ENCODE measurements at places on chromosomes 7 and 10.

DNA sequence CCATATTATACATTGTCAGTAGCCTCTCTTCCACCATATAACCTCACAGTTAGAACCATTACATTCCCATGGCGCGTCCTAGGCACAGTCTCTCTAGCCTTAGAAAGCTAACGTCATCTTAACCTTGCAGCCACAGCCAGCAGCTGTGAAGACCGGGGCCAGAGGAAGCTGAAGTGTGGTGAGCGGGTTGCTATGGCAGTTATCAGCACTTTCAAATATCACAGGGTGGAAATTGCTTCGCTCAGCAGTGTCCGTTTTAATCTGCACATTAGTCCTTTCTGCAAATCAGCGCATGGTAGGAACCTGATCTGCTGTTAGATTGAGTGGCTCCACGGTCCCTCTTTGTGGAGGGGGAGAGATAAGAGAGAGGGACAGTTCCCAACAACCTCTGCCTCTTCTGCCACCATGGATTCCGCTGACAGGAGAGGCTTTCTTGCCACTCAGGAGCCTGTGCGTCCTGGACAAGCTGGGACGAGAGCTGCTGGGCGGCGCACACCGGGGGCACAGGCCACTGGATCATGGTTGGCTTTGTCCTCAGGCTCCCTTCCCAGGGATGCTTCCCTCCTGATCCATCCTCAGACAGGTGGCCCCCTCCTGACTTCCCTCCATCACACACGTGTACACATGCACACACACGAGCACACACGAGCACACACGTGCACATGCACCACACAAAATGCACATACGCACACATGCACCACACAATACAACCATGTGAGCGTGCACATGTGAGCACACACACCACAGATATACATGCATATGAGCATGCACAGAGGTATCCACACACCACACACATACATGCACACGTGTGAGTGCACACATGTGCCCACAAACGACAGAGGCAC is 93.8 kb downstream of the WDR37 start:
- DNase-seq = no peak

DNA sequence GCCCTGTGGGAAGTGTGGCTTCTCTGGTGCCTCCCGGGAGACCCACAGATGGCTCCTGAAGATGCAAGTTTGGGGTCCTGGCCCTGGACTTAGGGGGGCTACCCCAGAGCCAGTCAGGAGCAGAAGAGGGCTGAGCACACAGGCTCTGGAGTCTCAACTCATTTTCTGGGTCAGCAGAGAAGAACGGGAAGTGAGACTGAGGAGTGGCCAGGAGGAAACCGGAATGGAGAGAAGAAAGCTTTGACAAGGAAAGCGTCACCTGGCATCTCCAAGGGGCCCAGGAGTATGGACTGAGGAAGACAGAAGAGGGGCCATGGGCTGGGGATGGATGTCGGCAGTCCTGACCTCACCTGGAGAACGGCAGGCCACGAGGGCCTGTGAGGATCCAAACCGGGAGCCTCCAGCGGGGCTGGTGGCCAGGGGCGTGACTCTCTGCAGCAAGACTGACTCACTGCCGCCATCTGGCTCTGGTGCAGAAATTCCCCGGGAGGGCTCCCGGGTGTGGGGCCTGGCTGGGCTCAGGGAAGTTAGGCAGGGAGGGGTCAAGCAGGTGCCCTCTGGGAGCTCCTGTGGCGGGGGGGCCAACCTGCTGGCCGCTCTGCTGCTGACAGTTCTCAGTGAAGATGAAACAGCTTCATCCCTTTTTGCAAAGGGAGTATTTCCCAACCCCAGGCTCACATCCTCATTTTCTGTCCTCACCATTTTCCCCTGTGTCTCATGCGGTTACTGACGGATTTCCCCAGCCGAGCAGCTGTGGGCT is 23.6 kb downstream of the DAGLB start:
- no peak for DNase-seq

- no peak for DNase-seq
These were observed 6.2 kb downstream of the JAZF1 start for GRCh38 chr7:28174442-28174841.

DNA sequence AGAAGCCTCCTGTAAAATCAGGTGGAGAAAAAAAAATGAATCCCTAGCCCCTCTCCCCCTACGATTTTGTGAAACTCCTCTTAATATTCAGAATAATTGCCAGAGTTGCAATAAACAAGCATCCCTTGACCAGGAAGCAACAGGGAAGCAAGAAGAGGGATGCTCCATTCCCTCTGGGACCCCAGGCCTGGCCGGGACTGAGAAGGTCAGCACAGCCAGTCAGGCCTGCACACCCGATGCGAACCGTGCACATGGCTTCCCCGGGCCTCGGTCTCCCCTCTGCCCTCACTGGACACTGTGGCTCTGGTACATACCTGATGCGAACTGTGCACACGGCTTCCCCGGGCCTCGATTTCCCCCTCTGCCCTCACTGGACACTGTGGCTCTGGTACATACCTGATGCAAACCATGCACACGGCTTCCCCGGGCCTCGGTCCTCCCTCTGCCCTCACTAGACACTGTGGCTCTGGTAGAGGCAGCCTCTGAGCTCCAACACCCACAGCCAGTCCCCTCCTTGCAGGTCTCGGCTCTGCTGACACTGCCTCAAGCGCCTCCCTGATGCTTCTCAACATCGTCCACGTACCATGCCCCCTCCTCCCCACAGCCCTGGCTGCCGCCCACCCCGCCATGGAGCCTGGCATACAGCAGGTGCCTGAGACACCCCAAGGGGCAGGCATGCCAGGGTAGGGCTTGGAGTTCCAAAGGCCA is 138.6 kb downstream of the DIP2C start:
- DNase-seq = no peak

- DNase-seq = no peak
These were observed 124.3 kb downstream of the SKIDA1 start for GRCh38 chr10:21401196-21401595.

GRCh38 chr7:69283421-69283820 is 314.9 kb upstream of the AUTS2 start:
- no peak for DNase-seq

DNA sequence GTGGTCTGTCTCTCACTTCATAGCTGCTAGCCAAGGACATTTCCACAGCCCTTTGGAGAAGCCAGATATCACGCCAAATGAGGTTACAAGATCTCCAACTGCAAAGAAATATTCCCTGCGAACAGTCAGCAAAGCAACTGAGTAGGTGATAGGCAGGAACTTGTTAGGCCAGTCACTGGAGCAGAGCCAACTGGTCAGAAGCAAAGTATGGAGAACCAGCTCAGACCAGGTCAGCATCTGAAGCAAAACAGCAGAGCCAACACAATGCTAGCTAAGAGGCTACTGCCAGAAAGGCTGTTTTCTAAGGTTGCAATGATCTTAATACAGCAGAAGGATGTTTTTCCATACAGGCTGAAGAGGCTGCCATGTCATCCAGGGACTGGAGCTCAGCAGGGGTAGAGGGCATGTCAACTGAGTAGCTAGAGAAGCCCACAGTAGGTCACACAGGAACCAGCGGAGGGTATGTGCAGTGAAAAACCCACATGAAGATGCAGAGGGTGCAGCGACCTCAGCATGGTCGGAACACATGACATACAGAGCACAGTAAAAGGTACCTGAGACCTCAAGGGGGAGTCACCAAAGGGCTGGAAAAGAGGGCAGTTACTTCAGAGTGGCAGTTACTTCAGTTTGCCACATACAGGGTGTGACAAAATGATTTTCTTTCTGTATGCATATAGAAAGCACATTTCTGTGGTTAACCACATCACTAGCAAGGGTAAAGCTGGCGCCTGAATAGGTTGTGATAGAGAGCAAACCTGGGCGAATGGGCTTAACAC is 8.9 kb downstream of the SEC31B start:
- peak; percentile 60 for DNase-seq

- DNase-seq = no peak
These were observed 383 bp upstream of the R3HCC1L start for GRCh38 chr10:98134117-98134430.

GRCh38 chr7:146741911-146742310 is 625.3 kb downstream of the CNTNAP2 start:
- no peak for DNase-seq

DNA sequence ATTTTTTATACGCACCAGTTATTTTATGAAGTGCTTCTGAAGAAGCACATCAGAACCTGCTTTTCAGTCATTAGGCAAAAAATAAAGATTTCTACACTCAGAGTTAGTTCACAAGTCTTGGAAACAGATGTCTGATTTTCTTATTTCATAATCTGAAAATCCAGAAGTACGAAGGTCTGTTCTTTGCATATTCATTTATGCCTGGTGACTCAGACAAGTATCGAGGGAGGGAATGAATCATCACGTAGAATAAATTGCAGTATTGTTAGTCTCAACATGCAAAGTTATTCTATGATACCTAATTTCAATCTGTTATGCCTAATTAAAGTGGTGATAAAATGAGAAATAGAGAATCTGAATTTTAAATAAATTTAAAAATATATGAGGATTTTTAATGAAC is 113.6 kb upstream of the SEM1 start:
- no peak for DNase-seq

DNA sequence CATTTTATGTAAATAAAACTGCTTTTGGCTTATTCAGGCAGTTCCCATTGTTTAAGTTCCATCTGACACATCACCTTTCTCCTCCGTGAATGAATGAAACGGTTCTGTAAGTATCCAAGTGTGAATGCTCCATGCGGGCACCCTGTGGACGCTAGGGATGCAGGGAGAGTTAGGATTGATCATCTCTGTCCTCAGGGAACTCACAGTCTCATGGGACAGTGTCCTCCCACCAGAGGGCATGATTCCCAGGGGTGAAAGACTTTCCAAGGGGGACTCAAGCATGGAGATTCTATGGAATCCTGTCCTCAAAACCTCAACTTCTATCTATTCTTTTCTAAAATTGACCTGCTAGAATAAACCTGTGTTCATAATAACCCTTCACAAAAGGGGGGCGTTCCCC is 98.8 kb downstream of the HECW1 start:
- no peak for DNase-seq

- DNase-seq = no peak
These were observed 10.6 kb downstream of the CCNJ start for GRCh38 chr10:96053985-96054384.

GRCh38 chr7:23117841-23118240 is 12.3 kb downstream of the KLHL7 start:
- no peak for DNase-seq

DNA sequence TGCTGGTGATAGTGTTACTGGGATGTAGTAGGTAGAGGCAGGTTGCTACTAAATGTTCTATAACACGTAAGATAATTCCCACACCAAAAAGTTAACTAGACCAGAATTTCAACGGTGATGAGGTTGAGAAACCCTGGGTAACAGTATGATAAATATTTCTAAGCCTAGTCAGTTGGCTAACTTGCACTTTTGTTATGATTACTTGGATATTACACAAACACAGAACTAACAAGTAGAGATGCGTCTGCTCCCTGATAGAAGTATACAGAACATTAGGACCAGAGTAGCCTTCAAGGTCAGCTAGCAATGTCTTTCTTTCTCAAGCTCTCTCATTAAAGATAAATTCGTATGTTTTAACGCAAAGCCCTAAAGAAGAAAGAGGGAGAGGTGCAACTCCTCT is 86.2 kb upstream of the FZD8 start:
- DNase-seq = no peak

- DNase-seq = no peak
These were observed 324.6 kb downstream of the ATRNL1 start for GRCh38 chr10:115417585-115418265.

DNA sequence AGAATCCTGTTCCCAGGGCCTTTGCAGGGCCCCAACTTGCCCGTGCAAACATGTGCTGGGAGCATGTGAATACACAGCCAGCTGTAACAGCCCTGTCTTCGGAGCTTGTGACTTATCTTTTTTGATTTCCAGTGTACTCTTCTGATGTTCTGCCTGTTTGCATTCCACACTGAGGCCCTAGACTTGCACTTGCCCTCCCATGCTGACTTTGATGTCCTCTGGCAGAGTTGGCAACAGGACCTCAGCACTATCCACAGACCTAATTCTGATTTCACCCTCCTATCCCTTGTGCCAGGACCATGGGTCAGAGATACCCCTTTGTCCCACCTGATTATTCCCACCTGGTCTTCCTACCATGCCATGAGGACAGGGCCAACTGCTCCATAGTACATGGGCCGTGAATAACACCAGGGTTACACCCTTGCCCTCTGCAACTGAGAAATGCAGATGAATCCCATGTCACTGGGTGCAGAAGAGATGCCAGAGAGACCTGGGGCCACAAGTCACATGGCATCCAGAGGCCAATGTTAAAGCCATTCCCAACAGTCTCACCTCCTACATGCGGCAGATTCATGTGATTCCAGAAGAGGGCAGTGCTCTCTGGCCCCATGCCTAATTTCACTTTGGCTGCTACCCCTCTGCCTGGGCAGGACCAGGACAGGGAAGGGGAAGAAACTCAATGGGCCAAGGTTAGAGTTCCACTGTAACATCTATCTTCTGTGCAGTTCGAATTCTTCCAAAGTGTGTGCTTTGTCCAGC is 43.0 kb downstream of the SCRN1 start:
- no peak for DNase-seq

- no peak for DNase-seq
These were observed 65.6 kb upstream of the ZNF716 start for GRCh38 chr7:57384380-57384779.

DNA sequence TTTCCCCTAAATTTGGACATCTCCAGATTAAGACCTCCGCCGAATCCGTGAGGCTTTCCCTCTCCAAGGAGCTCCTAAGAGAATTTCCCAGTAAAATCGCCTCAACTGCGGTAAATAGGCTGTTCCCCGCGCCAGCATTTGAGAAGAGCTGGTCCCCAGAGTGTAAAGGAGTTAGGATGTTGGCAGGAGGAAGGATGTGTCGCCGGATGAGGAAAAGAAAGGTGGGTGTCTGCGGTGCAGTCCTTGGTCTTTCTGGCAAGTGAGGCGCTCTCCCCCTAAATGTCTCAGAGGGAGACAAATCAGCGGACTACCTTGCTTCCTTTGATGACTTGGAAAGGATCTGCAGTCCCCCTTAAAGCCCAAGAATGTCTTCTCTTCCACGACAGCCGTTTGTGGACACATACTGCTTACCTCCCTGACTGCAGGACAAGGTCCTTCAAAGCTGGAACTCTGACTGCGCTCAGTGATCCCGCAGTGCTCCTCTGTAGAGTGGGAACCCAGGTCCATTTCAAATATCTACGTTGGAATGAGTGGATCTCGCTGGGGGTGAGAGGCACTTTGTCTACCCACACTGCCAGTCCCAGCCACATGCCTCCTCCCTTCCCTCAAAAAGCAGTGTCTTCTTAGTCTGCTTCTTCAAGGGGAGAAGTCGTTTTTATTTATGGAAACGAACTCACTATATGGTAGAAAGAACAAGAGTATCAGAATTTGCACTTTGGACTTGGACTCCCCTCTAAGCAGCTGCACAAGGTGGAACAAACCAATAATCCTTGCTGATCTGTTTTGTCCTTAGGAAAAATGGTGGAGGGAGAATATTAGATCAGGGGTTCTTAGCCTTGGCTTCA is 1.1 kb upstream of the DLG5 start:
- DNase-seq = no peak

DNA sequence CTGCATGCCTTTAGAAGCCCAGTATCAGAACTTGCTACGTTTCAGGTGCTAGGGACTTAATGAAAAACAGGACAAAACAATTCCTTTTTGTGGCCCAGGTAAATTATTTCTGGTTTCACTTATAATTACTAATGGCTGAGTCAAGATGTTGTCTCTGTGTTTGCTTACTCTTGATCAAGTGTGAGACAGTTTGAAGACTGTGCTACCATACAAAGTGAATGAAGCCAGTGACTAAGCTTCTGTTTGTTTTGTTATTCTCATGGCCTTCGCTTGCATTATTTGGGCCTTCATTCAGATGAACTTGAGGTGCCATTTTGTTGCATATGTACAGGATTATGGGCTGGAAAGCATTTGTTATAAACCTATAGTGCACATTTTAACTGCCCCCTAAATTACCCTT is 17.9 kb downstream of the SMNDC1 start:
- no peak for DNase-seq

- no peak for DNase-seq
These were observed at the start of gene DLX6 for GRCh38 chr7:97005183-97006054. Gene DLX6 (plus strand): TSS chr7:97005553. CDS start chr7:97005978, 425 bp downstream.

All from activated CD8-positive, alpha-beta memory T cell treated with anti-CD3 and anti-CD28 coated beads for 1 hour (primary cell).